ENCODE measurements at places on chromosomes 5 and 9.

DNA sequence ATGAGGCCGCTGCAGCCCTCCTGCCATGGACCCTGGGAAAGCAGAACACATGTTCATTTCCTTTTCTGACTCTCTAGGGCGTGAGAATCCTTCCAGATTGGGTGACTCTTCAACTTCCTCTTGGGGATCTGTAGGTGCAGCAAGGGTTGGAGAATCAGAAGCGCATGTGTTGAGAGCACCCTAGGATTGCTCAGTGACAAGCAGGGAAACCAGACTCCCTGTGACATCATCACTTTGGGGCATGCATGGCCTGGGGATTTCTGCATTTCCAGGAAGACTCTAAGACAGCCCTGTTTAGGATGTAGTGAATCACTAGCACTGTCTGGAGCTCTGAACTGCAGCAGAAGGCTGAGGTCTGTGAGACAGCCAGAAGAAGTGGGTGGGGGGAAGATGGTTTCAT lies 15.1 kb upstream of the LCP2 start:
- DNase-seq = no peak

- no peak for DNase-seq
Observed at GRCh38 chr5:109654455-109654854, 35.3 kb upstream of the MAN2A1 start.

- DNase-seq = no peak
Observed at GRCh38 chr9:89601306-89601705, 3.5 kb upstream of the GADD45G start.

GRCh38 chr5:126633552-126633951 lies 32.8 kb downstream of the PHAX start:
- no peak for DNase-seq

GRCh38 chr5:131252824-131253171 lies 11.1 kb upstream of the CDC42SE2 start:
- no peak for DNase-seq

DNA sequence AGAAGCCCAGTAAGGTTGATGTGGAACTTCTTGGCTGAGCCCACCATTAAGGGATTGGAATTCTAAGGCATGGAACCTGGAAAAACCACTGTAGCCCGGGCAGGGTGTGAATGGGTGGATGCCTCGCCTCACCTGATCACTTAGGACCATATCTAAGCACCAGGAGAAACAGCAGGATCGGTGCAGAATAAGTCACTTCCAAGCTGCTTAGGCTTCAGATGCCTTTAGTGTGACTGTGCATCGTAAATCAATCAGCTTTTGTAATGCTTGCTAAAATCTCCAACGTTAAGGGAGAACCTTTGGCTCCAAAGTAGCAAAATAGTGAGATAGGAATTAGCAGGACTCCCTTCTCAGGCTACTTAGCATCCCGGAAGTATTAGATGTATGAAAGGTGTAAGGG lies 103.9 kb upstream of the MEGF10 start:
- no peak for DNase-seq

GRCh38 chr5:165622864-165623536 lies 2117.6 kb downstream of the MAT2B start:
- DNase-seq = no peak

- DNase-seq = no peak
Observed at GRCh38 chr9:78860801-78861475, 564.0 kb downstream of the PSAT1 start.

GRCh38 chr5:107790671-107791070 lies 119.9 kb upstream of the EFNA5 start:
- DNase-seq = no peak

DNA sequence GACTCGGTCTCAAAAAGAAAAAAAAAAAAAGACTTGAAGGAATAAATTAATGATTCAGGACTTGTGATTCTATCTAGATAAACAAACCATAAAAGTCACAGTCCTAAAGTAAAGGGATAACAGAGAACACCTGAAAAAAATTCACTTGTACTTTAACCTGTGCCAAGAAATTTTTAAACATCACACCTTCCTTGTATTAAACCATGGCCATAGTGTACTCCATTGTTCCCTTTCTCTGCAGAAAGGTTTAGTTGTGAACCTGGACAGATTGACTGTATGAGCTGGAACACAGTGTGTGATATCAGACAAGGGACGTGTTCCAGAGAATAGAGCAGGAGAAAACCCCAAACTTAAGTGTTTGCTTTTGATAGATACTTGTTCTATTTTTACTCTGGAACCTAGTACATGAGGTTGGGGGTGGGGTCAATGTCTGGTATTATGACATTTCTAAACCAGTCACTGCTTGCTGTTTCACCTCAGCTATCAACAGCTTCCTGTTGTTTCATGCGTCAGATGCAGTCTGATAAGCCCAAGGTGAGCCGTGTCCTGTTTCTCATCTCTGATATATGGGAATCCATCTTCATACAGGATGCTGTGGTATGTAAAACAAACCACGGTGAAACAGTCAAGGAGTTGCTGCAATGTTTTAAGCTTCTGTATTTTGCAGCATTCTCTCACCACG lies 62.5 kb upstream of the ITGA1 start:
- no peak for DNase-seq

DNA sequence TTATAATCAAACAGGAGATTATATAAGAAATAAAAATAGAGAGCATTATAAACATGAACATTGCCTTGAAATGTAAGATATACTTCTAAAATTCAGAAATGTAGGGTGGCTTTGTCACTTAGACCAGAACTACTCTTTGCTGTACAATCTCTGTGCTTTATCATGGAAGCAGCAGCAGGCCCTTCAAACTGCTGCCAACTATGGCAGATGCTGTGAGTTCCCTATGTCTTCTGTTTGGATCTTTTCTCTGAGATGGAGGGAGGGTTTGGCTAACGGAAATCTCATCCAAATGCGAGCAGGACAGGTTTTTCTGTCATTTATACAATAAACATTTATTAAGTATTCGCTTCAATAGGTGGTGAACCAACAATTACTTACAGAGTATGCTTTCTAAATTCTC lies 34.8 kb upstream of the RICTOR start:
- no peak for DNase-seq

GRCh38 chr5:150731669-150732242 lies 27.1 kb downstream of the DCTN4 start:
- DNase-seq = no peak

GRCh38 chr9:133977421-133978201 lies 14.5 kb downstream of the VAV2 start:
- DNase-seq = no peak

DNA sequence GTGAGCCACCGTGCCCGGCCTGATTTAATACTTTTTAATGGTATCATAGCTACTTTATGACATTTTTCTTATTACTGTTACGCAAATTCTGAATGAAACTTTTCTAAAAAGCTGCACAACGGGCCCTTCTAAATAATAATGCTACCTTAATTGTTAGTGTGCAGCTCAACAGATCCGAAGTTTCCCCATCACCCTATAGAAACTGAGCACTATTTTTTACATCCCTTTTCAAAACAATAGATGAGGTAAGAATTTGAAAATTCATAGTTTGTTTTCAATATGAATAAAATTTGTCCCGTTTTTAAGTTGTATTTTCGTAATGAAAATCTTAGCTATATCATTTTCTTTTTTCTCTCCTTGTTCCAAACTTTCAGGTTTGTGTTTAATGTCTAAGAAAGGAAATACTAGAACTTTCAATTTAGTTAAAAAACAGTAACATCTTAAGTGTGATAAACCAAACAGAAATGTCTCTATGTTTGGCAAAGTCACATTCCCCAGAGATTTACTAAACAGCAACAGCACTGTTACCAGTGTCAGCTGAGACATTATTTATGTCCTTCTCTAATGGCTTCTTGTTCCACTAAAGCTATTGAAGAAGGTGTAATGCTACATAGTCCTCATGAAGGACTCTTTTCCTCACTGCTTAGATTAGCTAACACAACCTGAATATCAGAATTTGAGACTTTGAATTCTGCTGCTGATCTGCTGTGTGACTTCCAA lies 22.9 kb downstream of the KIF2A start:
- no peak for DNase-seq

GRCh38 chr9:129640086-129640870 lies 1.7 kb downstream of the ASB6 start:
- DNase-seq = no peak

DNA sequence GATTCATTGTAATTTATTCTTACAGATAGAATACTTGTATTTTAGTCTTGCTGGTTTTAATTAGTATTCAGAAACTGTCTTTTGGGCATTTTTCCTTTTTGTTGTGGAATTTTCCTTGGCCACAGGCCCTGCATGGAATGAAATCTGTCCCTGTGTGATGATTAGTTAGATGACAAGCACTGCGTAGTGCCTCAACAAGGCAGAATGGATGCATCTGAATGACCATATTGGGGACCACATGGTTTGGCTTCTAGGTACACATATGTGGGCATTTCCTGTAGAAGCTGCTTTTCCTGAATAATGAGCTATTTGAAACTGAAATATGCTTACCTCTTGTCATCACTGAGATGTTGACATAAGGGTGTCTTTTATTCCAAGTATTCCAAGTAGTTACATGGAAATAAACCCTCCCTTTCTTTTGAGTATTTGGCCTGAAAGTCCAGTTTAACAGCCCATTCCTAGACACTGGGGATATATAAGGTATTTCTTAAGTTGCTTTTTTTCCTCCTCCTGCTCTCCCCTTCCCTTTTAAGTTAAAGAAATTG lies 147.3 kb downstream of the YTHDC2 start:
- no peak for DNase-seq

DNA sequence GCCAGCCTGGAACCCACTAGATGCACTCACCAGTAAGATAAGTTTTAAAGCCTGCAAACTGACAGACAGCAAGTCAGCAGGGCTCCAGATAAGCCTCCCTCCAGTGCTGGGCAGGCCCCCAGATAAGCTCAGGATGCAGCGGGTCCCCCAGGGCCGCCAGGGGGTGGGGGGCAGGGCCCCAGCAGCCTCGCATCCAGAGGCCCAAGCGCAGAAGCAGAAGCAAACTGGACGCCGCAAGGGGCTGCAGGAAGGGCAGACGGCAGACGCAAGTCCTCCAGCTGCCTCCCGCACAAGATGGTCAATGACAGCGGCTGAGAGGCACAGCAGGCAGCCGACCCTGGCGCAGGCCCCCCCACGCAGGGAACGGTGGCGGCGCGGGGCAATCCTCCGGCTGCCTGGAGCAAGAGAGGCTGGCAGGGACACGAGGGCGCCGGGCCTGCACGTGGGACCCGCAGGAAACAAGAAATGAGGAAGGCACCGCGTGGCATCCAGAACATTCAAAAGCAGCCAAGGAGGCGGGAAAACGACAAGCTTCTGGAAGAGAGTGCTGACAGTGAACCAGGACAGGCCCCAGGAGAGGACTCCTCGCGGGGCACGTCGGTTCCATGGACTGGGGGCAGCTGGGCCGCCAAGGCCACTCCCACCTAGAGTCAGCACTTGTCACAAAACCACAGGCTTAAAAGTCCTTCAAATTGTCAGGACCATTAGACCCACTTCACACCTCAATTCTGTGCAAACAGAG lies 49.8 kb downstream of the ROR2 start:
- DNase-seq = no peak

DNA sequence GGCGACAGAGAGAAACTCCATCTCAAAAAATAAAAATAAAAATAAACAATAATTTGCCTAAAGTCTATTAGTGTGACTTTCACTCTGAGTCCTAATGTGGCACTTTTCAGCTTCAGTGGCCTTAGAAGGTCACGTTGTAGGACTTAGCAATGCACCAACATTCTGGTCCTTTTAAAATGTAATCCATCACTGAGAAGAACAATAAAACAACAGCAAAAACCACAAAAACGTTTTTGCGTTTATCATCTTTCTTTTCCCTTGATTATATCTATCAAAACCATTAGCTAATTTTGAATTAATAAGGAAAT lies 190.1 kb upstream of the ZNF608 start:
- no peak for DNase-seq

GRCh38 chr5:14171046-14171445 lies 27.9 kb downstream of the TRIO start:
- DNase-seq = no peak

GRCh38 chr5:155631116-155631515 lies 617.6 kb downstream of the KIF4B start:
- DNase-seq = no peak

GRCh38 chr9:120944434-120944843 lies 17.8 kb upstream of the TRAF1 start:
- DNase-seq = no peak

- no peak for DNase-seq
Observed at GRCh38 chr5:98503616-98504015, 269.8 kb upstream of the RGMB start.

DNA sequence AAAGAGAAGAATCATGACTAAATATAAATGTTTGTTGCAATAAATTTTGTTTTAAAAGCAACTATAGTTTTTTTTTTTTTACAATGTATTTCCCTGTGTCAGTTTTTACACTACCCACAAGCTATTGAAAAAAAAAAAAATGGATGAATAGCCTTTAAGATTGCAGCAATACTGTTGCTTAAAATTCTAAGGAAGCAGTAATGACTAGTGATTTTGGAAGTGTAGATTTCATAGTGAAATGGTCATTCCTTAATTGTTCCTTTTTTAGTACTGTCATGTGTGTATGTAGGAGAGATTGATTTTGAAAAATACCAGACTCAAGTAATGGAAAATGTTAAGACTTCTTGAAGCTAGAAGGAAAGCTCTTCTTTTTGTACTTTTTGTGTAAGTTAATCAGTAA lies 53.1 kb downstream of the NDUFS4 start:
- DNase-seq = no peak

GRCh38 chr9:76608575-76609273 lies 149.7 kb downstream of the GCNT1 start:
- no peak for DNase-seq

DNA sequence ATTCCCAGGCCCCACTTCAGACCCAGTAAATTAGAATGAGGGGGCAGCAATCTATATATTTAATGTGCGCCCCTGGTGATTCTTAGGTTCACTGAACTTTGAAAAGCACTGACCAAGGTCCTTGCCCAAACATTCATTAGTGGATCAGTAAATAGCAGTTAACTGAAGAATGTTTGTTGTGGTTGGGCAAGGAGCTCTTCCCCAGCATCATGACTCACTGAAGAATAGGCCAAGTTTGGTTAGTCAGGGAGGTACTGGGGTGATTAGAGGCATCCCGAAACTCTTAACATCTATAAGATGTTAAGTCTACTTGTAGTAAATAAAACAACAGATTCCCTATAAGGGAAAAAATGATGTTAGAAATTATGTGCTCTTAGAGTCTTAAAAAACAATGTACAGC lies 833 bp upstream of the MROH2B start:
- DNase-seq = no peak

- DNase-seq = no peak
Observed at GRCh38 chr9:121105531-121105930, 30.8 kb downstream of the CNTRL start.

DNA sequence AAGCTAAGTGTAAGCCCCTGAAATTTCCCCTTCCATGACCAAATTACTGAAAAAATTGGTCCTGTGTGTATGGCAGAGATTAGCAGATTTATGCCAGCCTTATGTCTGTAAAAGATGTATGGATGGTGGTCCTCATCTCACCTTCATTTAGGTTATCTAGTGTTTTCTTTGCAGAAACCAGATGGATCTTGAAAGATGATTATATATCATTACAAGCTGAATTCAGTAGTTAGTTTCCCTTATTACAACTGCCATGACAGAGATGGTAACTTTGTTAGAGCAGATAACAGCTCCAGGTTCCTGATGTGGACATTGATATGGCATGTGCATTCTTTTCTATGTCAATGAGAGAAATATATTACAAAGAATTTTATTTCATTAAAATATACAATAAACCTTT lies 1403.2 kb upstream of the CDH6 start:
- no peak for DNase-seq
